ENCODE measurements at places on chromosomes 2 and 18.

- peak; percentile 30 for DNase-seq
Observed at GRCh38 chr2:146579147-146579930, 1265.5 kb upstream of the ACVR2A start.

DNA sequence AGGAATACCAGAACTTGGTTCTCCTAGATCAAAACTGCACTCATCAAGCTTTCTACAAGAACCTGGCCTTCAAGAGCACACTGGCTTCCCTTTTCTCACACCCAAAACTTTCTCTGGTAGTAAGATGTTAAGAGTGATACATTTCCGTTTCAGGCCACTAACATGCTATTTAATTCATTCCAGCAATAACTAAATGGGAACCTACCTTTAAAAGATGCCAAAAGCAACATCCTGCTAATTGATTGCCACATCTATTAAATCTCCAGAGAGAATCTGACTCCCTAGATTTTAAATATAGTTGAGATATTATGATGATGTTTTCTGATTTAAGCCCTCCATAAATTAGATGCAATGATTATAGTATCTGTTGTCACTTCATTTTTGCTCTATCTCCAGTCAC is 71.6 kb downstream of the KCTD18 start:
- DNase-seq, result no peak

- no peak for DNase-seq
Observed at GRCh38 chr18:76747676-76748075, 74.7 kb upstream of the ZNF236 start.

DNA sequence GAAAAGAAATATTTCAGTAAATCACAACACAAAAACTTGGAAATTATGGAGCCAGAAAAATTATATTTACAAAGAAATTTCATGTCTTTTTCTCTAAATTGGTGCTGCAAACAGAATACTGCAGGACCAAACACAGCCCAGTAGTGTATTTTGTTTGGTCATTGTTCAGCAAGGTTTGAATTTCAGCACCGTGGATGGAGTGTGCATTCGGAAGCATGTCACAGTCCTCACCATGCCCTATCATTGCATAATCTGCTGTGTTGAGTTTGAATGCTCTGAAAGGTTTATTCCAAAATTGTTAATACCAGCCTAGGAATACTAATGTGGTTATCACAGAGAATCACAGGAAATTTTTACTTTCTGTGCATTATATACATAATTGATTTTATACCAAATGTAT is 296.7 kb downstream of the METTL4 start:
- no peak for DNase-seq

GRCh38 chr2:134073023-134073422 is 180.8 kb upstream of the MGAT5 start:
- DNase-seq, result no peak

GRCh38 chr2:105812180-105813044 is 67.7 kb downstream of the NCK2 start:
- DNase-seq, result peak; percentile 75

- DNase-seq, result peak; percentile 28
Observed at GRCh38 chr2:86021396-86022378, 84.0 kb downstream of the POLR1A start.

- DNase-seq, result no peak
Observed at GRCh38 chr18:32333781-32334180, 136.9 kb downstream of the GAREM1 start.

DNA sequence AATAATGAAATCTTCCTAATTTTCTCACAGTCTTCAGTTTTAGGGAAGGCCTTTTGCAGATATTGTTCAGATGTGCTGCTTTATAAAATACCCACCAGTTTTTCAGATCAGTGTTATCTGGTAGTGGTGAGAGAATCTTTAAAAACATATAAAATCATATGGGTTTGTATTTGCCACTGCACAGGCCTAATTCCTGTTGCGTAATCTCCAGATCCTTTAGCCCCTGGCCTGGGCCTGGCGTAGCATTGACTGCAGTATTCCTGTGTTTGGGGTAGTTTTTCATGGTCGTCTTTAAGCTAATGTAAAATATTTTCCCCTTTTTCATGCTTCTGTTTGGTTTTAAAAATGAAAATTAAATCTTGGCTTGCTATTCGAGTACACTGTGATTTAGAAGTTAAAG is 43.2 kb downstream of the TSHZ1 start:
- peak; percentile 33 for DNase-seq

DNA sequence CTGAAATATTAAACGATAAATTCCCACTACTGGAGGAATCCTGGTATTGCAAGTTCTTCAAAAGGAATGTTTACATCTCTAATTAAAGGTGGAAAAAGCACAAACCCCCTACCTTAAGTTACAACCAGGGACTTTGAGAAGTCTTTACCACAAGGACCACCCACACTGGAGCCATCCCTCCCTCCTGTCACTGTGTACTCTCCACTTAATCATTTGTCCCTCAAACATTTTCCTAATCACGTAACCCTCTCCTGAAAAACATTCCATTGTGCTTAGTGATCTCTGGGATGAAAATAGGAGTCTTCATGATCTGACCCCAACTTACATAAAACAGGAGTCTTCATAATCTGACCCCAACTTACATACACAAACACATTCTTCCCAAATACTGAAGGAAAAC is 85.7 kb downstream of the SUCLG1 start:
- DNase-seq, result no peak

DNA sequence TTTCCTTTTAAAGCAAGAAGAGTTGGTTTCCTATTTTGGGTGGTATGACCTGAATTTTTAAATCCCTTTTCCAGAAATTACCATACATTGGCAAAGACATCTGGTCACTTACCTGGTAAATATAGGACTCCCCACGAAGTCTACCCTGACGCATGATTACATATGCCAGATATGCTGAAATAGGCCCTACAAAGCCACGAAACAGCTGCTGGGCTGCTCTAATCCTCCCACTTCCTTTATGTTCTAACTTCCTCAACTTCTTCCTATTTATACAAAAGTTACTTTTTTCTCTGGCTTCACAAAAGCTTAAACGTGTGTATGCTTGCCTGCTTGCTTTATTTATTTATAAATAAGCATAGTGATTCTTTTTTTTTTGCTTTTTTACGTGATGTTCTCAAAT is 186.0 kb upstream of the EPHA4 start:
- DNase-seq, result no peak

DNA sequence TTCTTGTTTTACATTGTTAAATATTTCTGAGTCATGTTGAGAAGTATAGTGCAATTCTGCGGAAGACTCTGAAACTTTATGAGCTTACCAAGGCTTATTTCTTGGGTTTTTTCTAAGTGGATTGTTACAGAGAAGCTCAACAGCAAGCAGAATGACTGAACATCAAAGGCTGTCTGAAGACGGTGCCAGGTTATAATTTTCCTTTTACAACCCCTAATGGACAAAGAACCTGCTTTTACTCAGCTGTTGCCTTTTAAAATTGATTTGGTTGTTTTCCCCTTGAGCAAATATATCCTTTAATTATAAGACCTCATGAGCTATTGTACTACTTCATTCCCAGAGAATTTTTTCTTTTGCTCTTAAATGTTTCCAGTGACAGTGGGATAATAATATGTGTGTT is 41.6 kb downstream of the LAMA3 start:
- no peak for DNase-seq

- no peak for DNase-seq
Observed at GRCh38 chr2:196555726-196556125, 83.8 kb upstream of the CCDC150 start.

DNA sequence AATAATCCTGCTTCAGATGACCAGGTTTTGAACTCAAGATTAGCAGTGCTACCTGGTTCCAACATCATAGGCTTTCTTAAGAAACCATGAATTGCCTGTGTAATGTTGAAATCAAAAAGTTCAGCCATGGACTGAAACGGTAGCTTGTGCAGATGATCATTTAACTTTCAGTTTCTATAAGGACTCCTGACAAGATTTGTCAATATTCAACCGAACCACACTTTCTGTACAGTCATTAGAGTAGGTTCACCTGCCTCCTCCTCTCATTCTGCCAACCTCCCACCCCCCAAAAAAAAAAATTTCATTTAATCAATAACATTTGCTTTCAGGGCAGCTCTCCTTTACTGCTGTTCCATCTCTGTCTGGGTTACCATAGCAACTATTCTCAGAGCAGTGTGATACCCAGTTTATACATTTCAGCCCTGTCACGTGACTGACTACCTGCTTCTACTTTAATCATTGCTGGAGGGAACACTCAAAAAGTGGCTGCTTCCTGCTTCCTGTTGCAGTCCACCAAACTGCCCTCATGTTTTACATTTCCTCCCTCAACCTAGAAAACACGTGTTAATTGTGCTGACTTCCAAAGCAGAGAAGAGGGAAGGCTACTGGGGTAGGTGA is 275.5 kb downstream of the SS18 start:
- no peak for DNase-seq

DNA sequence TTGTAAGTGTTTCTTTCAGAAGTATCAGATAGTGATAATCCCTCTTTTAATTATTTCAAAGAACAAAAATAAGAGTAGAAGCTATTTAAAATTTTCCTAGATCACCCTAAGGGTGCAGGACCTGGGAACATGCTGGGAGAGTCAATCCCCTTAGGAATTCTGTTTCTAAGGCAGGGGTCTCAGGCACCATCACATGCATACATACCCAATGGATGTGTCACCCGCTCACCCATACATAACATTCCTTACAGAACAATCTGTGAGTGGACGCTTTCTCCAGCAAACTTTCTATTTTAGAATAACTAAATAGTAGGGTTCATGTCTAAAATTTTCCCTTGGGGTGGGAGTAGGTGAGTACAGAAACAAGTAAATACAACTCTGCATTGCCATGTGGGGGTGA is 8.4 kb downstream of the DSEL start:
- no peak for DNase-seq

- DNase-seq, result no peak
Observed at GRCh38 chr18:63312019-63312409, 7.6 kb downstream of the BCL2 start.

DNA sequence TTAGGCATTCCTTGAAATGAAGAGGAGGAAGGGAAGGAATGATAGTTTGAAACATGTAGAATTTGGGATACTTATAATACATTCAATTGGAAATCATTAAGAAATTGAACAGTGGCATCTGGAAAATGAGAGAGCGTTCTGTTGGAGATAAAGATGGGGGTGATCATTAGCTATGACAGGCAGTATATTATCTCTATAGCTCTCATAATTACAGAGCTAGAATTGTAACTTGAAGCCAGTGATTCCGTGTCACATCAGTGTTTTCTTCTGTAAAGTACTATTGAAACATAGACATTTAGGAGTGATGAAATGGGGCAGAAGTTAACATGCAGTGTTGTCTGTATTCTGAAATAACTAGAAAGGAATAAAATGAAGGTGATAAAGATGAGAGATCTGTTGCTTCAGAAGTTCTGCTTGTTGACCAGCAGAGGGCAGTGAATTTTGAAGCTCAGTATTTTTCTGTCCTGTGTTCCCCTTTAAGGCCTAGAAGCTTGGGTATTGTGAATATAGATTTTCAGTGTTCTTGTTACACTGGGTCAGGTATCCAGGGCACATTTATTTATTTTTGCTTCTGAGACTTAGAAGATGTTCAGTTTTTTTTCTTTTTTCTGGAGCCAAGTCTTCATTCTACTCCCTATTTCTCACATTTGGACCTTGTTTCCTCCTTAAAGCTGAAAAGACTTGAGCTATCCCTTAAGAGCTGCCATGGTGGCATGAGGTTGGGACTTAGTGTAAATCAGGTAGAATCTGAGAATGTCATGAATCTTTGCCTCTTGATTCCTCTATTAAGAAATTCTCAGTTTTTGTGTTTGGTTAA is 157.4 kb downstream of the TAF4B start:
- DNase-seq, result peak; percentile 51

- no peak for DNase-seq
Observed at GRCh38 chr2:101538076-101538475, 63.2 kb upstream of the RFX8 start.

DNA sequence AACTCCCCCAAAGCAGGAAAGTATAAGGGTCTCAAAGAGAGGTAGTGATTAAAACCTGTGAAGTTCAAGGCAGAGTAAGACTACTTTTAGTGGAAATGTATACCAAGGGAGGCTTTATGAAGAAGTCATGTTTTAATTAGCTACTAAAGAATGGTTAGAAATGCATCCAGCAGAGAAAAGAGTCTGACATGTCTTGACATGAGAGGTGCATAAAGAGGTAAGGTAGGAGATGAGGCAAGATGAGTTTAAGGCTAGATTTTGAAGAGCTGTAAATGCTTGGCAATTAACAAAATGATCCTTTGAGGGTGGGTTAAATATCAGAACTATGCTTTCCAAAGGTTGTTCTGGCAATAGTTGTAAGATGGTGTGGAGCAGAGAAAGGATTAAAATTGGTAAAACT is 88.7 kb upstream of the WDSUB1 start:
- DNase-seq, result no peak

GRCh38 chr2:193253014-193253530 is 1058.3 kb upstream of the TMEFF2 start:
- no peak for DNase-seq

GRCh38 chr2:136399667-136400289 is 281.8 kb upstream of the CXCR4 start:
- no peak for DNase-seq

GRCh38 chr2:139721411-139721995 is 941.3 kb upstream of the NXPH2 start:
- no peak for DNase-seq

Data from AG08395 (cell line).